ENCODE measurements at places on chromosomes 16 and 17.

- DNase-seq: no peak
Observed at GRCh38 chr16:52465711-52466267, 81.2 kb downstream of the TOX3 start.

DNA sequence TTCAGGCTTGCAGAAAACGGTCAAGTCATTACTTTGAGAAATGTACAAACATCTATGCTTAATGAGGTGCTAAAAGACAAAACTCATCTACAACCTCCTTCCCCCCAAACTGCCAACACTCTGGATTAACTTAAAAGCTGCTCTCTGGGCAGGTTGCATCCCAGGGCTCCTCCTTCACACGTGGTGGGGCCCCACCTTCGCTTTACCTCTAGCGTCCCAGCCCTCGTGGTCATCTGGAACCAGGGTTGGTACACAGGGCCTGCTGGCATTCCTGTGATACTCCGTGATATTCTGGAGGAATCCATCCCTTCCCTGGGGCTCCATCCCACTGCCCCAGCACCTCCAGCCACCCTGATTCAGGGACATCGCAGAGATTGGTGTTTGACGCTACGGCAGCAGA lies 4.8 kb downstream of the METRNL start:
- DNase-seq: no peak

- DNase-seq: peak; percentile 67
Observed at GRCh38 chr16:30368122-30368791, 2.0 kb downstream of the TBC1D10B start.

DNA sequence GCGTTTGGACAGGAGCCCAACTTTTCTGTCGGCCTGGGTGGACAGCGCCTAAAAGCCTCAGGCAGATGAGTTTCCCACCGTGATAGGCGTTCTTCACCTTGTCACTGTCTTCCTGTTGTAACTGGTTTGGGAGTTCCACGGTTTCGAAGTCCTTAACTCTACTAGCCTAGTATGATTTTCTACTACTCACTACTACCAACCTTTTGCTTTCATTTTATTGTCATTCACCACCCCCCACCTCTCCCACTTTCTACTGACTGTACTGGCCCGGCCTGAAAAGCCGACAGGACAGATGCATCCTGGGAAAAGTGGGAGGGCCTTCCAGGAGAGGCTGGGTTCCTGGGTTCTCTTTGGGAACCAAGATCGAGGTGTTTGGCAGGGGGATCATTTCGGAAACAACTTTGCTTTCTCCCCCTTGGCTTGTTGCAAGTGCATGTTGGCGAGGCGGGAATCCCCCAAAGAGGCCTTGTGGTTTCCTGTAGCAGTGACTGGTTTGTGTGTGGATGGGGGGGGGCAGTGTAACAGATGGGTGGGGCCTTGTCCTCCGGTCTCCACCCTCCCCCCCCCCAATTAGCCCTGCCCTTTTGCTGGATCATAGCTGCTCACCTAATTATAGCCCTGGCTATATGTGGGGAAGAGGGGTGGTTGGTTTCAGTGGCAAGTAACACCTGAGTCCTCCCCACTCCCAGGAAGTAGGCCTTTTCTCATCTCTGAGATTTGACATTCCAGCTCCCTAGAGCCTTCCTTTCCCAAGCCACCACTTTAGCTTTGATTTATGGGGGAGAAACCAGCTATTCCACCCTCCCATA lies 1.4 kb downstream of the EIF5A start:
- no peak for DNase-seq

GRCh38 chr17:59046192-59046591 lies 60.5 kb downstream of the TRIM37 start:
- no peak for DNase-seq

- DNase-seq: no peak
Observed at GRCh38 chr16:22871861-22872260, 57.9 kb downstream of the HS3ST2 start.

DNA sequence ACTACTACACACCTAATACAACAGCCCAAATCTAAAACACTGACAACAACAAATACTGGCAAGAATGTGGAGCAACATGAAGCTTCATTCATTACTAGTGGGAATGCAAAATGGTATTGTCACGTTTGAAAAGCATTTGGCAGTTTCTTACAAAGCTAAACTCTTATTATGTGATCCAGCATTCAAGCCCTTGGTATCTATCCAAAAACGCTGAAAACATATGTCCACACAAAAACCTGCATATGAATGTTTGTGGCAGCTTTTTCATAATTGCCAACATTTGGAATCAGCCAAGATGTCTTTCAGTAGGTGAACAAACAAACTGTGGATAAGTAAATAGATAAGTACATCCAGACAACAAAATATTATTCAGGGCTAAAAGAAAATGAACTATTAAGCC lies 501.1 kb upstream of the KIF2B start:
- DNase-seq: no peak

GRCh38 chr16:5070431-5071186 lies 1.0 kb upstream of the ALG1 start:
- no peak for DNase-seq

DNA sequence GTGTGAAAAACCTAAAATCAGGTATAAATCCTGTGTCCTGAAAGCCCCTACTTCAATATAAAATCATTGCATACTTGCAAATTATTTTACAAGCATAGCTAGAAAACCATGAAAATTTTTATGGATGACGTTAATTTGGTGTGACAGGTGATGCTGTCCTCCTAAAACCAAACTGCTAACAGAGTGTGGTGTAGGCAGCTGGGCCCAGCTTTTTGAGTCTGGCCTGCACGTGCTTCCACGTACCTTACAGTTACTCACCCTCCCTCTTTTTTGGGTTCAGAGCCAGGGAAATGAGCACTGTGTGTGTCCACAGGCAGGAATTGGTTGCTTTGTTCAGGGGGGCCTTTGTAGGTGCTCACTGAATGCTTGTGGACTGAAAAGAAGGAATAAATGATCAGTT lies 36.4 kb downstream of the CLEC16A start:
- no peak for DNase-seq

DNA sequence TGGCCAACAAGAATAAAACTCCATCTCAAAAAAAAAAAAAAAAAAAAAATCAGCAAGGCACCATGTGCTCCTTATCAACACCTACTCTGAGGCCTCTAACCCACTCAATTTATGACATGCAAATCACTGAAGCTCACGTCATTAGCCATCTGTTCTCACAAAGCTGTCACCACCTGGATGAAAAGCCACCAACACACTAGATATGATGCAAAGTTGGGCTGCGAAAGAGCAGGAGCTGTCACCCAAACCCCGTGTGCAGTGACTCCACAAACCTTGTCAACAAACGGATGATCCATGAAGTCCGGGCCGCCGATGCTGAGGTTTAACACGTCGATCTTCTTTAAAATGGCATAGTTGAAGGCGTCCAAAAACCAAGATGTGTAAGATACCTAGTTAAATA lies 25.3 kb downstream of the MBTPS1 start:
- no peak for DNase-seq
